ENCODE measurements at places on chromosomes 3 and 15. TPM values are rescaled to one million over a fixed set of nuclear protein-coding genes. Genes with fewer than 3 reads are reported as not detected.

MAP1A gene
- 47.2 TPM for total RNA-seq

GRCh38 chr3:77795013-77795412 is 755.1 kb downstream of the ROBO2 start:
- DNase-seq = no peak
- no peaks in the 10 kb centered on the region for H3K4me1 ChIP-seq
- H3K27me3 ChIP-seq = no peaks in the 10 kb centered on the region
- H3K36me3 ChIP-seq = no peaks in the 10 kb centered on the region
- no peak overlapping the region for H3K4me3 ChIP-seq

DNA sequence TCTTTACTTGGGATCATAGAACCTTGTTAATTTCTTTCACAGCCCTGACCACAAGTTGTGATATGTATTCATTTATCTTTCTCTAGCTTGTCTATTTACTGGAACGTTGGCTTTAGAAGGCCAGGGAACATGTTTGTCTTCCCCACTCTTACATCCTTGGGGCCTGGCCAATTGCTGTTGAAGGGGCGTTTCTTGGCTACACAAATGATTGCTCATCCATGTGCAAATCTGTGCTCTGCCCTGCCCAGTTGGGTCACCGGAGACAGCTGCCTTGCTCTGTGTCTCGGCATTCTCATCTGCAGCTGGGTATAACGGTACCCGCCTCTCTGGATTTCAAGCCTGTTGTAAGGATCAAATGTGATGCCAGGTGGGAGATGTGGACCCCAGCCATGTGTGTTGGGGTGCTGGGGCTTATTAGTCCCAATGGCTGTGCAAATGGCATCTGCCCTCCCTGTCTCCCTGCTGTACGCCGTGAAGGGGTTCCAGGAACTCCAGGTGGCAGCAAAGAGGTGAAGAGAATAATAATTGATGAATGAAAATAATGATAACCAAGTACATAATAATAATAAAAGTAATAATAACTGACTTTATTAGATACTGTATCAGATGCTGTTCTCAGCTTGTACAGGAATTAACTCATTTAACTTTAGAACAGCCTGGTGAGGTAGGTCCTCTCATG is 24.0 kb upstream of the TLE3 start:
- H3K36me3 ChIP-seq = no peaks in the 10 kb centered on the region
- no peak overlapping the region for H3K4me3 ChIP-seq
- peaks cover 49% of the 10 kb centered on the region for H3K27me3 ChIP-seq
- DNase-seq = peak; percentile 80
- H3K4me1 ChIP-seq = peaks cover 5% of the 10 kb centered on the region

DNA sequence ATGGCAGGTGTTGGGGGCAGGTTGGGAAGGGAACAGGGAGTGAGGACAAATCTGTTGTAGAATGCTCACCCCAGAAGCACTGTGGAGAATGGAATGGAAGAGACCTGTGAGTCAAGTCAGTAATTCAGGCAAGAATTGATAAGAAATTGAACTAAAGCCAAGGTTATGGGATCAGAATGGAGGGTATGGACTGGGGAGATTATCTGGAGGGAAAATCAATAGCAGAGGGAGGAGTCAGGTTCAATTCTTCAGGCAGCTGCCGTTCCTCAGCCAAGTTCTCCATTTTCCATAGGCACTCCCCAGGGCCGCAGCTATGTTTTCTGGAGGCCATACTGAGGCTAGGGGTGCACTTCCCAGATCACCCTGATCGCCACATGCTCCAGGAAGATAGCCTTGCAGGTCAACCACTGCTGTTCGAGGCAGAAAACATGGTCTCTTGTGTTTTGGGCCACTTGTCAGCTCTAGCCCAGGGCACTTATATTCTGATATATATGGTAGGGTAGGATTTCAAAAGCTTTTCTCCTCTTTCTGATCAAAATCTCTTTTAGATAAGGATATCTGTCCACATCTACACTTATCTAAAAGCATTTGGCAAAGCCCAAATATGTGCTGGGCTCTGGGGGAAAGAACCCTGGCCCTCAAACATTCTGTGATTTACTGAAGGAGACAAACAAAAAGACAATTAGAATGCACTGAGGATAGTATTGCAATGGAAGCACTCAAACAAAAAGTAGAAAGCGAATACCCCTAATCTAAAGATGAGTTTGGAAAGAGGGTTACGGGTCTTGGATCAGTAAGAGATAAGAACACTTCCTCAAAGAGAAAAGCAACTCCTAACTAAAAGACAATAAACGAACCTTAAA is 92.3 kb downstream of the TMEM212 start:
- H3K27ac ChIP-seq = no peak overlapping the region
- H3K4me1 ChIP-seq = 0 out of 2 replicates have a peak, but pooled peaks cover 1% of the 10 kb centered on the region
- H3K4me3 ChIP-seq = no peak overlapping the region
- no peaks in the 10 kb centered on the region for H3K27me3 ChIP-seq
- DNase-seq = no peak

DNA sequence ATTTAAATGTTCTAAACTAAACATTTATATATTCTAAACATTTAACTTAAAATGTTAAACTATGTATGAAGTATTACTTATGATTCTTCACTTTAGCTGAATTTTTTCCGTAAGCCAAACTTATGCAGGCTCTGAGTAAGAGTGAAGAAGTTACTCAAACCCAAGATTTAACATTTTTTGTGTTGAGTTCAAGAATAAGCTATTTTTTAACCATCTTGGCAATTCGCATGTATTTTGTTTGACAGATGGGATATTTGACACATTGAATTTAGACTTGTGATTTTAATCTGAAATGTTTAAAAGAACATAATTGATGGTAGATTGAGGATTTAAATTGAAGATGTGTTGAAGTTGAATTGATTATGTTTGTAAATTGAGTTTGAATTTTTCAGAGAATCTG is 14.6 kb upstream of the PPP2R3A start:
- H3K27me3 ChIP-seq = peaks cover 2% of the 10 kb centered on the region
- no peak overlapping the region for H3K4me3 ChIP-seq
- H3K27ac ChIP-seq = no peak overlapping the region

DNA sequence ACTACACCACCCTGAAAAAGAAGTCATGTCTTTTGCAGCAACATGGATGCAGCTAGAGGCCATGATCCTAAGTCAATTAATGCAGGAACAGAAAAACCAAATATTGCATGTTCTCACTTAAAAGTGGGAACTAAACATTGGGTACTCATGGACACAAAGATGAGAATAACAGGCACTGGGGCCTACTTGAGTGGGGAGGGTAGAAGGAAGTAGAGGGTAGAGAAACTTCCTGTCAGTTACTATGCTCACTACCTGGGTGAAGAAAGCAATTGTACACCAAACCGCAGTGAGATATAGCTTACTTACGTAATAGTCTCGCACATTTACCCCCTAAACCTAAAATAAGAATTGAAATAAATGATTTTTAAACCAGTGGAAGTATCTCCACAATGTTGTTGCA is 480.5 kb upstream of the ARRDC4 start:
- H3K27me3 ChIP-seq = no peaks in the 10 kb centered on the region
- no peak overlapping the region for H3K27ac ChIP-seq
- no peaks in the 10 kb centered on the region for H3K36me3 ChIP-seq
- H3K4me1 ChIP-seq = no peaks in the 10 kb centered on the region
- no peak for DNase-seq

DNA sequence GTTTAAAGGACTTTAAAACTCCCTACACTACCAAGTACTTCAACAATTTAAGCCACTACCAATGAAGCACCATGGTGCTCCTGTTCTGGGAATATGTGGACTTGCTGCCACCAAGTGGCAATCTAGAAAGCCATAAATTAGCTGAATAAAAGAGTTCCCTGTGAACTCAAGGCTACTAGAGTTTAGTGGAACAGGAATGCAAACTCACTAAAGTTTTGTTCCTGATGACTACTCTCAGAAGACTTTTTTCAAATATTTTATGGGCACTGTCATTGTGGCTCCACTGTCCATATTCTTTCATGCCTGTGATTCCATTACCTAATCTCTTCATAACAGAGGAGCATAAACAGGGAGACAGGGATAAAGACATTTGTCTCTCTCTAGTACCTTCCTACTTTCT is 63.9 kb downstream of the TMCC1 start:
- no peak overlapping the region for H3K27ac ChIP-seq
- no peaks in the 10 kb centered on the region for H3K36me3 ChIP-seq
- H3K4me1 ChIP-seq = peaks cover 6% of the 10 kb centered on the region
- DNase-seq = peak; percentile 95
- H3K27me3 ChIP-seq = no peaks in the 10 kb centered on the region

- no peaks in the 10 kb centered on the region for H3K27me3 ChIP-seq
- H3K27ac ChIP-seq = no peak overlapping the region
- no peak overlapping the region for H3K4me3 ChIP-seq
- no peaks in the 10 kb centered on the region for H3K36me3 ChIP-seq
- H3K4me1 ChIP-seq = no peaks in the 10 kb centered on the region
These were observed 106.2 kb upstream of the UBE3A start for GRCh38 chr15:25545017-25545416.

DNA sequence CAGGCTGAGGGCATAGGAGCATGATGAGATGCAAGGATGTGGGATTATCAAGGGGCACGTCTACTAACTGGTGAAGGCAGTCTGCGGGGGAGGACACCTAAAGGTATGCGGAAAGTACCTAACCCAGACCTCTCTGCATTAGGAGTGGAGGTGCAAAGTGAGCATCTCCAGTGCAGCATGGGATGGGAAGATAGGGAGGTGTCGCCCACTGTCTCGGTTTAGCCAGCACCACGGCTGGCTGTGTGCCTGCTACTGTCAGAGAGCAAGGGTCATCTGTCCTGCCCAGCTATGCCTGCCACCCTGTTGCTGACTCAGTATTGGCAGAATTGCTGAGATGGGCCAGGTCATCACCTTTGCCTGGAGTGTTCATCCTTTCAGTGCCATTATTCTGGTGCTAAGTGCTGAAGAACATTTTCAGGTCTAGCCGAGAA is 40.1 kb downstream of the OXNAD1 start:
- no peak for DNase-seq
- 0 out of 2 replicates have a peak, but pooled peaks cover 2% of the 10 kb centered on the region for H3K4me1 ChIP-seq
- H3K4me3 ChIP-seq = no peak overlapping the region
- H3K27ac ChIP-seq = no peak overlapping the region

SYNPR gene
- total RNA-seq = not detected

XCR1 gene
- total RNA-seq = not detected

GRCh38 chr3:166531730-166532129 is 694.5 kb upstream of the BCHE start:
- no peak overlapping the region for H3K4me3 ChIP-seq
- no peak for DNase-seq
- no peaks in the 10 kb centered on the region for H3K36me3 ChIP-seq
- H3K27me3 ChIP-seq = no peaks in the 10 kb centered on the region
- H3K27ac ChIP-seq = no peak overlapping the region

GRCh38 chr3:54965746-54966145 is 37.9 kb upstream of the LRTM1 start:
- peak overlapping the region; percentile 28 for H3K27ac ChIP-seq
- no peaks in the 10 kb centered on the region for H3K27me3 ChIP-seq
- H3K36me3 ChIP-seq = no peaks in the 10 kb centered on the region
- no peak overlapping the region for H3K4me3 ChIP-seq

DNA sequence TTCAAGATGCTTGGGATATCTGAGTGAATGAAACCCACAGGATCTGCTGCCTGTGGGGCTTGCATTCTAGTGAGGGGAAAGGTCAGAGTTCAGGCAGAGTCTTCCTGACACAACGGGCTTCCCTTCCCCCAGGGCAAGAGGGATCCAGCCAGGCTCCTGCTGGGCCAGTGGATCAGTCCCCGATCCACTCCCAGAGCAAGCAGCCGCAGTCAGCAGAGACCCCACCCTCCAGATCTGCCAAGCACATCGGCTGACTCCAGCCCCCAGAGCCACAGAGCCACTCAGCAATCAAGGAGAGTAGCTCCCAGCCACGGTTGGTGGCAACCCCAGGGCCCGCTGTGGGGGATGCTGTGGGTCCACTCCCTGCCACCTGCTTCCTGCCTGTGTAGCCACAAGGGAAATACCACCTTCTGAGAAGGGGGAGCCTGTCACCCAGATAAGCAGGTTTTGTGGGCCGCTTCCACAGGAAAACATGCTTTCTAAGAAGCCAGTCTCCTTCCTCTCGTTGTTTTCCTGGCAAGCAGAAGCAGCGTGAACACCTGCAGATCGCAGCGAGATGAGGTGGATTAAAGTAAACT is 44.9 kb downstream of the CPN2 start:
- H3K27ac ChIP-seq = no peak overlapping the region
- H3K36me3 ChIP-seq = no peaks in the 10 kb centered on the region
- H3K4me3 ChIP-seq = no peak overlapping the region
- H3K4me1 ChIP-seq = no peaks in the 10 kb centered on the region
- DNase-seq = no peak

DNA sequence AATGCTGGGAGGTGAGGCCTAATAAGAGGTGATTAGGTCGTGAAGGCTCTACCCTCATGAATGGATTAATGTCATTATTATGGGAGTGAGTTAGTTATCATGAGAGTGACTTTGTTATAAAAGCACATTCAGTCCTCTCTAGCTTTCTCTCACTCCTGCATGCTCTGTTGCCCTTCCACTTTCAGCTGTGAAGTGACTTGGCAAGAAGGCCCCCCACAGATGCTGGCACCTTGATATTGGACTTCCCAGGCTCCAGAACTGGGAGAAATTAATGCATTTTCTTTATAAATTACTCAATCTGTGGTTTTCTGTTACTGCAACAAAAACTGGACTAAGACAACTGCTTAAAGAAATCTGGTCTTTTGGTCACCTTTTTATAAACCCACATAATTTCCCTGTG is 144.3 kb downstream of the FBN1 start:
- no peak overlapping the region for H3K4me3 ChIP-seq
- no peaks in the 10 kb centered on the region for H3K27me3 ChIP-seq
- H3K4me1 ChIP-seq = no peaks in the 10 kb centered on the region
- no peak overlapping the region for H3K27ac ChIP-seq
- no peak for DNase-seq
- peaks cover 38% of the 10 kb centered on the region for H3K36me3 ChIP-seq

RPL39L gene
- total RNA-seq = 32.5 TPM

SPTBN5 gene
- under 0.01 TPM for total RNA-seq

SORD gene
- total RNA-seq = 34.2 TPM

- H3K27me3 ChIP-seq = peaks cover 49% of the 10 kb centered on the region
- H3K4me1 ChIP-seq = no peaks in the 10 kb centered on the region
- H3K4me3 ChIP-seq = no peak overlapping the region
- H3K36me3 ChIP-seq = no peaks in the 10 kb centered on the region
- no peak for DNase-seq
These were observed 109.8 kb upstream of the RASGRP1 start for GRCh38 chr15:38674448-38674847.

GRCh38 chr3:29581311-29581710 is 300.4 kb downstream of the RBMS3 start:
- no peak overlapping the region for H3K27ac ChIP-seq
- no peak overlapping the region for H3K4me3 ChIP-seq
- no peaks in the 10 kb centered on the region for H3K36me3 ChIP-seq
- H3K27me3 ChIP-seq = no peaks in the 10 kb centered on the region
- H3K4me1 ChIP-seq = peaks cover 4% of the 10 kb centered on the region
- DNase-seq = peak; percentile 72

DNA sequence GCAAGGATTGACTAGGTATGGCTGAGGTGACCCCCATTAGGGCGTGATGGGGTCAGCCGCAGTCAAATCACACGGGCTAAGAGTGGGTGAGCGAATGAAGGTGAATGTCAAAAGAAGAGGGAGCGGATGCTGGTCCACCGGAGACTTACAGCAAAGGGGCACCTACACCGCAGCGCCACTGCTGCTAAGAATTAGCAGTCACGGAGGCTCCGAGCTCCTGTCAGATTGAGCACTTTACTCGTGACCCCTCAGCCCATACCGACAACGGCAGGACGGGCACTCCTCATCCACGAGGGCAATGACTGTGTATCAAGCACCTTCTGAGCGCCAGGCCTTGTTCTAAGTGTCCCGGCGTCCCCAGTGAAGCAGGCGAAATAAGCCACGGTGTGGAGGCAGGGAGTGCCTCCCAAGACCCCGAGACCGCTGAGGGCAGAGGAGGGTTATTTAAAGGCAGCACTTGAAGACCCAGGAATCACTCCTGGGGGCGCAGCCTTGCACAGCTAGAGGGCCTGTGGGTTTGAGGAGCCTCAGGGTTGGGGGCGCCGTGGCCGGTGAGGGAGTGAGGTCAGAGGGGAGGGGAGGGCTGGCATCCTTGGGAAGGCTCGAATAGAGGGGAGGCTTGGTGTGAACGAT is 61.6 kb upstream of the GATA2 start:
- H3K27ac ChIP-seq = no peak overlapping the region
- H3K4me1 ChIP-seq = peaks cover 1% of the 10 kb centered on the region
- DNase-seq = no peak
- H3K27me3 ChIP-seq = peaks cover 30% of the 10 kb centered on the region

All from IMR-90 (cell line).